ENCODE measurements at places on chromosomes 4 and X.

GRCh38 chrX:119604766-119605463 lies 1.3 kb downstream of the NKRF start:
- no peak for DNase-seq

- DNase-seq, result no peak
These were observed 132.6 kb downstream of the SCFD2 start for GRCh38 chr4:53233114-53233795.

DNA sequence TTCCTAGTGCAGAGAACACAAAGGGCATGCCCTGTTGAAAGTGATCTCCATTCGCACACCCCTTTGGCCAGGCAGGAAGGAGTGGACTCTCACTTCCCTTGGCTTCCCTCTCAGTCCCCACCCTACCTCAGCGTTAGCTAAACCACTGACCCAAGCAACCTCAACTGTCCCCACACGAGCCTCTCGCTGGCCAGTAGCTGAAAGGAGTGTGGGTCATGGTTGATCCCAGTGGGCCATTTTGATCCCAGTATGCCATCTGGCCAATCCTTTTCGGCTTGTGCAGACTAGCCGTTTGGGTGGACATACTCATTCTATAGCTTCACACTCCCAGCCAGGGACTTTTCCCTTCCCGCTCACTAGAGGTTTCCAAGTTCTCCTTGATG lies 24.4 kb upstream of the BCORL1 start:
- no peak for DNase-seq

GRCh38 chr4:52838729-52839586 lies 23.2 kb upstream of the RASL11B start:
- DNase-seq, result no peak

GRCh38 chr4:76233083-76233482 lies 18.4 kb upstream of the FAM47E start:
- DNase-seq, result no peak

GRCh38 chrX:132272826-132273225 lies 53.6 kb upstream of the RAP2C start:
- DNase-seq, result no peak

GRCh38 chr4:57071326-57071725 lies 38.9 kb downstream of the IGFBP7 start:
- DNase-seq, result no peak

DNA sequence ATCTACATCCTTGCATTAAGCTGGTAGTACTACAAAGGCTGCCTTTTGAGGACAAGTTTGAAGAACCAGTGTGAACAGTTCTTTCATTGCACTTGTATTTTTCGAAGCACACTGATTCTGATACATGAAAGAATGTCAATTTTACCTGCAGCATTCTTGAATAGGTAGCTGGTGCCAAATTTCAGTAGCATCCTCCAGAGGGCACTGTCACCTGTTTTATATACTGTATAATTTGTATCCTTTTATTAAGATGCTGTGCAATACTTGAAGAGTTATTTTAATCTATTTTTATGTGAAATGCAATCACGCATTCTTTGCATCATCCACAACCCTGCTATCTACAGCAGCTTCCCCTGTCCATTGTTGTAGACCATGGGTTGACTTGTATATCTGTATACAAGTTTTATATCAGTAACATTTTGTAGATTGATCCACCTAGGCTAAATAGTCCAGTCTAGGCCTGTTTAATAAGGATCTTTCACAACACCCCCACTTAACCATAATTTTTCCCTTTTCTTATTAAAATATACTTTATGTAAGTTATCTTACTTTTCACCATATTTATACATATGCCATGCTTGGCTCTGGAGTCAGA lies 325.7 kb downstream of the PCDH7 start:
- peak; percentile 13 for DNase-seq

DNA sequence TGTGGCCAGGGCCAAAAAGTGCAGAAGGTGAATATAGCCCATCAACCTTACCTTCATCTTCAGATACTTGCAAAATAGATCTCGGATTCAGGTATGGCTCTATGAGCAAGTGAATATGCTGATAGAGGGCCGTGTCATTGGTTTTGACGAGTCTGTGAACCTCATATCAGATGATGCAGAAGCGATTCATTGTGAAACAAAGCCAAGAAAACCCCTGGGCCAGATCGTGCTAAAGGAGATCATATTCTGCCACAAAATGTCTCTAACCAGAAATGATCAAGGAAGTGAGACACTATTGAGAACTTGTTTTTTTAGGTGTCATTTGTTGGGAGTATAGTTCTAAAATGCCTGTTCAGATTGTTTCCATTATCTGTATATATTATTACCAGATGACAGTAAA lies 48.3 kb downstream of the PDK3 start:
- DNase-seq, result no peak

DNA sequence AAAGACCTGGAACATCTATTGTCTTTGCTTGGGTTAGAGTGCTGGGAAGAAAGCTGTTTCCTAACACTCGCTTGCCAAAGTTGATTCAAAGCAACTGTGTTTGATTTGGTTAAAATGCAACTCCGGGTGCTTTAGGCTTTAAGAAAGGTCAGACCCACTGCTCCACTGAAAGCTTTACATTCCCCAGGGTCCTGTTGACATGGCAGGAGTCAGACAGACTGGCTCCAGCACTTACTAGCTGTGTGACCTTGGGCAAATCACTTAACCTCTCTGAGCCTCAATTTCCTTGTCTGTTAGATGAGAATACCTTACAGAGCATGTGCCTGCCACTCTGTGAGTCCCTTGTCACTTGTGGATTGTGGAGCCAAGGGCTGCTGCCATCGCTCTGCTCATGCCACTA lies 39.0 kb downstream of the DGKK start:
- no peak for DNase-seq

Data from NCI-H1417 (cell line).